ENCODE measurements at places on chromosomes 4 and X.

DNA sequence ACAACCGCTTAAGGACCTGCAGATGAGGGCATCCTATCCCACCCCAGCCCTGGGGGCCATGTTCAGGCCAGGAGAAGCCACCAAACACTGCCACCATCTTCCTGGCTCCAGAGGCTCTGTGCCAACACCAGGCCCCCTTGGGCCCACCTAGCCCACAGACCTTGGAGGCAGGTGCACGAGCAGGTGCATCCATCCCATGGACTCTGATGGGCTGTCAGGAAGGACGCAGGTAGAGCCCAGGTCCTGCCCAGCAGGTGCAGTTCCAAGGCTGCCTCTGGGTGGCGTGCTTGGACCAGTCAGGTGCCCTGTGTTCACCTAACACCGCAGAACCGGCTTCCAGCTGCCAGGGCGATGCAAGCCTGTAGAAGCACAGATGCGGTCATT is 22.8 kb upstream of the PDE6B start:
- DNase-seq: no peak

- DNase-seq: no peak
Observed at GRCh38 chr4:174582463-174582862, 60.2 kb upstream of the HPGD start.

GRCh38 chr4:184335520-184335919 is 117.8 kb upstream of the ENPP6 start:
- no peak for DNase-seq

DNA sequence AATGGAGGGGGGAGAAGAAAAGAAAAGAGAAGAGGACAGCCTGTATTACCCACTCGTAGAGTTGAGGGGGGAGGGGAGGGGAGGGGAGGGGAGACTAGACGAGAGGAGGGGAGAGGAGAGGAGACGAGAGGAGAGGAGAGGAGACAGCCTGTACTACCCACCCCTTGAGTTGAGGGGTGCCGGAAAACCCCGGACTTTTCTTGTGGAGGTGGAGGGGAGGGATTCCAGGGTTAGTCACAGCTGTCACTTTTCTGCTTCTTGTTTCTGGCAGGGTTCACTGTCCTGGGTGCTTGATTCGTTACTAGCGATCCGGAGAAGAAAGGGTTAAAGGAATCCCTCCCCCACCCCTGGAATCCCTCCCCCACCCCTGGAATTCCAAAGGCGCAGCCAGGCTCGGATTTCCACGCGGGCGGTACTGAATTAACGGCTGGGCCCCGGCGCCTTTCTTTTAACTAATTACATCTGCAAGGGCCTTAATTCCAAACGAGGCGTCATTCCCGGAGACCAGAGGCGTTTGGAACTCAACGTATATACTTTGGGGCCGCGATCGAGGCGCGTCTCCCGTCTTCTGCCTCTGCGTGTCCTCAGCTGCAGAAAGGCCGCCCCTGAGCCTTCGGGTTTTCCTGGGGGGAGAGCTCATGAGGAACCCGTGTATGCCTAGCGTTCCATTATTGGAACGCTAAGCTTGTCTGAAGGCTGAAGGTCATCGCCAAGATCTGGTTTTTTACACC is 20.1 kb upstream of the CSF2RA start:
- no peak for DNase-seq

- no peak for DNase-seq
Observed at GRCh38 chr4:82044141-82044993, 329.4 kb downstream of the HNRNPD start.

All from central memory CD4-positive, alpha-beta T cell (primary cell).